ENCODE measurements at places on chromosomes 4 and X. TPM values are rescaled to one million over a fixed set of nuclear protein-coding genes. Genes with fewer than 3 reads are reported as not detected.

- no peak for DNase-seq
Measured at GRCh38 chr4:82891707-82892466, 934 bp upstream of the SEC31A start.

DNA sequence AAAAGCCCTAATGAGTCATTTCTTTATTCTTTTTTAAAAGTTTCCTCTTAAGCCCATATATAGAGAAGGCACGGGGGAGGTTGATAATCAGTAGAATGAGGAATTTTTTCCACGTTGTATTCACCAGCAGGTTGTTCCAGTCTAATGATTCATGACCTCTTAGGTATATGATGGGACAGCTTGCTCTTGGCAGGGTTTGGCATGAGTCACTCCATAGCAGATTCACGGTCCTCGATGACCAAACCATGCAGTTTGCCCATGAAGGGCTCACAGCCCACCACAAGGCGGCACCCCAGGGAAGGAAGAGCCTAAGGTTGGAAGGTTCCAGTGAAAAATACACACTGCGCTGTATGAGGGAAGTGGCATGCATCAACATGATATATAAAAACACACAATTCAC is 623.8 kb upstream of the DIPK2B start:
- no peak for DNase-seq

GRCh38 chr4:139822391-139822790 is 156.8 kb downstream of the MGST2 start:
- no peak for DNase-seq

DNA sequence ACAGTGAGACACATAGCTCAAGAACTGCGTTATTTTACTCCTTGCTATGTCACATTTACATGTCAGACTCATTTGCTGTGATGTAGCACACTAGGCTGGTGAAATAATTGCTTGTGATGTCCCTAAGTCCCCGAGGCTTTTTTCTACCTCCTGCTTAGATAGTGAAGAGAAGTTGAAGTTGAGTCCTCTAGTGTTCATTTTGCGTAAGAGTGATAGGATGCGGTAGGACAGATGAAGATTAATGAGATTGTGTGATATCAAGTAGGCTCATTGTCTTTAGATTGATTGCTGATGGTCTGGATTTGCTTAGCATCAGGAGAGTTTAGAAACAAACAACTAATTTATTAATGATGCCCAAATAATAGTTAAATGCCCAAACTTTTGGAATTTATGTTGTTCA is 173.6 kb upstream of the NUDT6 start:
- DNase-seq = no peak

DNA sequence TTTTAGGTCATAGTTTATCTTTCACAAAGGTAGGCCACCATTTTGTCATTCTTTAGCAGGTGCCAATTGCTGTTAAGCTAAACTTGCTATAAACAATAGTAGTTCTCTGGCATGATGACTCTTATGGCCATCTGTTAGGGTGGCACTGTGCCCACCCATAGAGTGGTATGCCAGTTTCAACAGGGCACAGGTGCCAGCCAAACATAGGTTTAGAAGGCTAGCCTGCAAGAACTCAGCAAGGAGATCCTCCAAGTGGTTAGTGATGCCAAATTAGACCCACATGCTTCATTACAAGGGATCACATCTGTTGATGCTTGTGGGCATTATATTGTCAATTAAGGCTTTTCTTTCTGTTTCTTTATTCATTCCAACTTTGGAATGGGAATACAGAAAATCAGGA is 204.5 kb downstream of the FMR1NB start:
- no peak for DNase-seq

GRCh38 chr4:41913509-41913908 is 21.7 kb upstream of the TMEM33 start:
- no peak for DNase-seq

- DNase-seq = no peak
Measured at GRCh38 chr4:55613621-55614020, 21.6 kb upstream of the PDCL2 start.

DNA sequence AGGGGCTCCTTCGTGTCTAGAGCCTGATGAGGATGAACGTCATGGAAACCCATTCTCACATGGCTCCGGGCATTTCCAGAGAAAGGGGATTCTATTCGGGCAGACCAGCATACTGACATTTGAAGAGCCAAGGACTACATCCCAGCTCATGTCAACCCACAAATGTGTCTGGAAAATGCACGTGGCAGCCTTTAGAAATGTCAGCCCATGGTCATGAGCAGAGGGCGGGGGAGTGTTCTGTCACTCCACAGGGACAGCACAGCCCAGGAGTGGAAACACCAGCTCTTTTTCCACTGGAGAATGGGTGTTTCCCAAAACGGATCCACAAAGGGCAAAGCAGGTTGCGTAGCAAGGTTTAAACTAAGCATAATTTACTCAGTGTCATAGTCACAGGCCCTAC is 207.0 kb downstream of the BCOR start:
- DNase-seq = no peak

- DNase-seq = no peak
Measured at GRCh38 chr4:83067058-83067639, 32.2 kb downstream of the COPS4 start.

- DNase-seq = no peak
Measured at GRCh38 chr4:141155586-141155985, 22.3 kb upstream of the RNF150 start.

DNA sequence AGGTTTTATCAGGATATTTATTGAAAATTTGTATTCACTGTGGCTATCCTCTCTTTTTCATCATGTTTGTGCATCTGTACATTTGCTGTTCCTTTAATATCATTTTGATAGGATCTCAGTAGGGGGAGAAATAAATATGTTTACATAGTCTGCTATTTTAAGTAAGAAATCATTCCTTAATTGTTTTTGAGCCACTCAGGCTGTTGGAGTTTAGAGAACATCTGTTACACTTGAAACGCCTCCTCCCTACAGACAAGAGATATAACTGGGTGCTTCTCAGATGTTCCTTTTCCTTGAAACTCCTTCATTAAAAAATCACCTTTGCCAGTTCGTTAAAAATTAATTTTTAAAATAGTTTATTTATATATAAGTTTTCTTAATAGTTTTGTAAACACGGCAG is 59.4 kb downstream of the QRFPR start:
- DNase-seq = no peak

- no peak for DNase-seq
Measured at GRCh38 chr4:110119880-110120279, 78.5 kb downstream of the ELOVL6 start.

DNA sequence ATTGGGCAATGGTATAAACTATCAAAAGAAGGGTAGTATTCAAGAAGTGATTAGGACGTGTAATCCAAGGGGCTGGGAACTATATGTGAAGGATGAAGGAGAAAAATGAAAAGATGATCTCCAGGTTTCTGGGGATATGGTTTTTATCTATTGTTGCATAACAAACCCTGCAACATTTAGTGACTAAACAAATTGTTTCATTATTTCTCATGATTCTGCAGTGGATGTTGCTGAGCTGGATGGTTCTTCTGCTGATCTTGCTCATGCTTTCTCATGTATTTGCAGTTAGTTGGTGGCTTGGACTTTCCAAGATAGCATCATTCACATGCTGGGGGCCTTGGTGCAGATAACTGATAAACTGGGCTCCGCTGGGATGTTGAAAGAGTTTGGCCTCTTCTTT is 29.1 kb downstream of the PHOX2B start:
- no peak for DNase-seq

DNA sequence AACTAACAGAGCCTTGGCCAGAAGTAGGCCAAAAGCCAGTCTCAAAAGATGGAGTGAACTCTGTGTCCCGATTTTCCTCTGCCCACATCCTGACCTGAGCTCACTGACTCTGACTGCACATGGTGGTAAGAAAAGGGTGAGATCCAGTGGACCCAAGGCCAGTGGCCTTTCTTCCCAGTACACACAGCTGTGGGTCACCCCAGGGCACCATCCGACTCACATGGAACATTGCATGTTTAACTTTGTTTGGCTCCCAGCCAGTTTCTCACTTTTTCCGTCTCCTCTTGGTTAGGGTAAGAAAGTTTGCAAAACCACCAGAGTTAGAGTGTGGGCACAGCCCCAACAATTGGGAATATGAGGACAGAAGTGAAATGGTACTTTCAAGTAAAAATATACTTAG is 69.8 kb downstream of the GAB1 start:
- DNase-seq = peak; percentile 60

- DNase-seq = no peak
Measured at GRCh38 chr4:832536-832935, 6.6 kb upstream of the CPLX1 start.

- no peak for DNase-seq
Measured at GRCh38 chr4:83490876-83491450, 6.1 kb upstream of the ABRAXAS1 start.

DNA sequence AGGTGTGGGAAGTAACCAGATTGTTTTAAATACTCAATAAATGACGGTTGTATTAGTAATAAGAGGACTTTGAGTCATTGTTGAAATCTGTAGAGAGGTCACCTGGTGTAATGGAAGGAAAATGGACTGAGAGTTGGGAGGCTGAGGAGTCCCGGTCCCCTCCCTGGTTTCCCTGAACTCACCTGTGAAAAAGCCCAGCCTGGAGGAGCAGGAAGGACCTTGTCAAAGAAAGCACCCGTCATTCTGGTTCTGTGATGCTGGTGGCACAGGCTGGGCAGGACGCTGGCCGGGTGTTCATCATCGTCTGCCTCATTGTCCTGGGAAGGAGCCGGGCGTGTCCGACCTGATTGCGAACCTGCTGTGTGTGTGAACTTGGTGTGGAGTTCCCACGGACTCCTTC is 70.8 kb downstream of the SORCS2 start:
- DNase-seq = no peak

DNA sequence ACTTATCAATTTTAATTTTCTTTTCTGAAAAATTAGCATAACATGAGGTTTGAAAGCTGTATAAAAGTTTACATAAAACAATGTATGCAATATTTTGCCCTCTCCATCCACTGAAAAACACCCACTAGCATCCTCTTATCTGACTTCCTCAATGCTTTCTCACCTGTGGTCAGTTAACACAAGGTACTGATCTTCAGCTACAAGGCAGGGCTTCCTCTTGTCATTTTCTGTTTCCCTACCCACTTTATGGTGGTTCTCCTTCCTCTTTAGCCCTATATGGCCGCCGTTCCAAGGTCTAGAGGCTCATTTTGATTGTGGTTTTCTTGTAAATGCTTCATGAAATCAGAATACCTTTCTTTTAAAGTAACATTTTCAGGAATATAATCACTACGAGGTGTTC is 618.6 kb upstream of the CPEB2 start:
- no peak for DNase-seq

- DNase-seq = no peak
Measured at GRCh38 chr4:24683116-24683515, 98.8 kb upstream of the DHX15 start.

- DNase-seq = no peak
Measured at GRCh38 chr4:108775921-108776320, 13.1 kb upstream of the ETNPPL start.

DNA sequence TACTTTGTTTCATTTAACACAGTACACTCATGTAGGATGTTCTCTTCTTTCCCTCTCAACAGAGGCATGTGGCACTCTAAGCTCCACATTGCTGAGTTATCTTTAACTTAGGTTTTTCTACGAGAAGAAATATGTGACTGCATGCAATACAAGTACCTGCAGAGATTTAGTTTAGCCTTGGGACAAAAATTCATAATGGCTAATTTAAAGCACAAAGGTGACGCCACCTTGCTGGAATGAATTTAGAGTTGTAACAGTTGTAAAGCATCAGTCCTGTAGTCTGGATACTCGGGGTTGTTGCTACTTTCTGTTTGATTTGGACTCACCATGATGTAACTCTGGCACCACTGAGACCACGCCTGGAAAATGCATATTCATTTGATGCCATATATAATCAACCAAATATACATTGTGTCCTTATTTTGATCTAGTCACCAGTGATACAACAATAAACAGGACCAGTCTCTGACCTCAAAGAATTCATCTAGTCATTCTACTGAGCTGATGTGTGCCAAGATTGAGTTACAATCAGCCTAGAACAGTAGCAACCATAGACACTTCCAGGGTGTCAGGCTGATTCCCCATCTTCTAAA is 451.0 kb upstream of the ZFP42 start:
- no peak for DNase-seq

DNA sequence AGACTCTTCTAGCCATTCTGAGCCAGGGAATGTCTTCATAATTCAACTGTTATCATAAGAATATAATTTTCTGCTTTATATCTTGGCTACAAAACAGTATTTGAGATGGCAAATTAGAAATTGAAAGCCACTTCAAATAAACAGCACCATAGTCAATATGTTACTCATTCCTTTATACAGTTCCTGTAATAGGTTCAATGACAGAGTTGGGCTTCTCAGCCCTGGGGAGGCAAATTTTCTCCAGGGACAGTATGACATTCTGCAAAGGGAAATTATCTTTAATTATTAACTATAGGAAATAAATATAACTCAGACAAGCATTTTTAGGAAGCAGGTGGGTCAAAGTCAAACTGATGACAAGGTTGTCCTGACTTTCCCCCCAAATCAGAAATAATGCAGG is 71.9 kb upstream of the RPS6KA6 start:
- no peak for DNase-seq

- no peak for DNase-seq
Measured at GRCh38 chr4:113004655-113005054, 44.8 kb upstream of the ANK2 start.

DNA sequence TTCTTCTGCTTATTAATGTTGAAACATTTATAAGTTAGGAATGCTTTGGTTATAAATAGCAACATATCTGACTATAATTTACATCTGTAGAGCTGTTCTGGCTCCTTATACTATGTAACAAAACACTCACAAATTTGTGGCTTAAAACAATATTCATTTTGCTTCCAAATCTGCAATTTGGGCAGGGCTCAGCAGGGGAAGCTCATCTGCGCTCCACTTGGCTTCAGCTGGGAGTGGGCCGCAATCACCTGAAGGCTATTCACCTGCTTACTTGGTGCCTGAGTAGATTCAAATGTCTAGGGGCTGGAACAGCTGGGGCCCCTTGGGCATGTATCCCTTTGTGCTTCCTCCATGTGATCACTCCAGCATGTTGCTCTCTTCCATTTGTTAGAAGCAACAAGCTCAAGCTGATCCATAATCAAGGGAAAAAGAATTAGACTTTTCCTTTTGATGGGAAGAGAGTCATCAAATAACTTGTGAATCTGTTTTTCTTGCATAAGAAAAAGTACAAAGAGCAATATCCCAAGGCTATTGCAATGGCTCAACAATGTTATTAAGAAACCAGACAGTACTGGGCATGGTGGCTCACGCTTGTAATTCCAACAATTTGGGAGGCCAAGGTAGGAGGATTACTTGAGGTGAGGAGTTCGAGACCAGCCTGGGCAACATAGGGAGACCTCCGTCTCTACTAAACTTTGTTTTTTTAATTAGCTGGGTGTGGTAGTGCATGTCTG is 34.8 kb upstream of the CBR4 start:
- DNase-seq = no peak

GRCh38 chr4:73800206-73800605 is 36.3 kb upstream of the CXCL6 start:
- DNase-seq = no peak

TECRL gene
- not detected for total RNA-seq

AR gene
- total RNA-seq = 0.98 TPM

TMEM35A gene
- 0.96 TPM for total RNA-seq

MAGEB17 gene
- not detected for total RNA-seq

SMPX gene
- not detected for total RNA-seq

CMC4 gene
- 5.6 TPM for total RNA-seq

GPR50 gene
- not detected for total RNA-seq

NWD2 gene
- 0.22 TPM for total RNA-seq

ADRA2C gene
- 0.69 TPM for total RNA-seq

ANXA5 gene
- total RNA-seq = 122 TPM

SPANXA1 gene
- total RNA-seq = not detected

FGF13 gene
- total RNA-seq = 1.6 TPM

CNGA1 gene
- 15.9 TPM for total RNA-seq

Data from colonic mucosa (tissue), 4 donors.